ENCODE measurements at places on chromosomes 12 and 14.

DNA sequence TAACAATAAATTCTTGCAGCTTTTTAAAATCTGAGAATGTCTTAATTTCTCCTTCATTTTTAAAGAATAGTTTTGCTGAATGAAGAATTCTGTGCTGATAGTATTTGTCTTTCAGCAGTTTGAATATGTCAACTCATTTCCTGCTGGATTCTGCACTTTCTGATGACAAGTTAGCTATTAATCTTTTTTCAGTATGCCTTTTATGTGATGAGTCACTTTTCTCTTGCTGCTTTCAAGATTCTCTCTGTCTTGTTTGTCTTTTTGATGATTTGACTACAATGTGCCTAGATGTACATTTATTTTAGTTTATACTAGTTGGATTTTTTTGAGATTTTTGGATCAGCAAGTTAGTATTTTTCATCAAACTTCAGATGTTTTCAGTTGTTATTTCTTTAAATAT, 87.9 kb upstream of the AVPR1A start:
- no peak for DNase-seq

DNA sequence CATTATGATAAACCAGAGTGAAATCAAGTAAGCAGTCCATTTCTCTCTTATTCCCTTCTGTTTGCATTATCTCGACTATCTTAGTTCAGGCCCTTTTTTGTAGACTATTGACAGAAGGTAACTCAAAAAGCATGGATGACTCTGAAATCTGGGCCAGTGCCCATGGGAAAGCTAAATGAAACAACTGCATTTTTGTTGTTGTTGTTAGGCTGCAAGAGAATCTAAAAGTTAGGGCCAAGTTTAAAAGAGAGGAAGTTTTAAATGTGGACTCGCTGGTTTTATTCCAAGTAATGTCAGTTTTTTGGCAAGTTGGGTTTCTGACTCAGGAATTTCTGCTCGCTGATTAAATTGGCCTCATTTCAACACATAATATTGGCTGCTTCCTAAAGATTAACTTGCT, 201.1 kb downstream of the PIK3C2G start:
- DNase-seq = no peak

GRCh38 chr12:29232086-29232485, 83.0 kb downstream of the FAR2 start:
- no peak for DNase-seq

GRCh38 chr14:95067526-95067925, 89.8 kb downstream of the DICER1 start:
- DNase-seq = no peak

- DNase-seq = no peak
Observed at GRCh38 chr14:89332031-89332430, 85.0 kb downstream of the FOXN3 start.

DNA sequence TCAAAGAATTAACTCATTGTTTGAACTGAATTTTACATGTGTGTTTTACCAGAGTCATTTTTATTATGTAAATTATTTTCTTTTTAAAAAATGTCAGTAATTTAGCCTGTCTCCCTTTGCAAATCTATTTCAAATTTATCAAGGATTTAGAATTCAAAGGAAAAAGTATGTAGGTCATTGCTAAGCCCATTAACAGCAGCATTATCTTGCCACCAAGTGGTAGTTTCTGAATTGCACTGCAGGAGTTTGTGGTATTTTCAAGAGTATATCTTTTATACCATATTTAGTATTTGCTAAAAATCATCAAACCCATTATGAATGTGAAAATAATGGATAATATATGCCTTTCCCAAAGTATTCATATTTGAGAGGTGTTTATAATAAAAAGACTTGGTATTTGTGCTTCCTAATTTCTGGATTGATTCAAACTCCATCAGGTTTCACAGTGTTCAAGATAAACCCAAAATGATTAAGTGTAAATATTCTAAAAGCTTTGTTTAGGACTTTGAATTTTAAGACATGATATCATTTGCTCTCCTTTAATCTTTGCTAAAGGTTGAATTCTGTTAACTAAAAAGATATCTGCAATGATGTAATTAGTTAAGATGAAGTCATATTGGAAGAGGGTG, 711.4 kb downstream of the FSCB start:
- DNase-seq = peak; percentile 26

DNA sequence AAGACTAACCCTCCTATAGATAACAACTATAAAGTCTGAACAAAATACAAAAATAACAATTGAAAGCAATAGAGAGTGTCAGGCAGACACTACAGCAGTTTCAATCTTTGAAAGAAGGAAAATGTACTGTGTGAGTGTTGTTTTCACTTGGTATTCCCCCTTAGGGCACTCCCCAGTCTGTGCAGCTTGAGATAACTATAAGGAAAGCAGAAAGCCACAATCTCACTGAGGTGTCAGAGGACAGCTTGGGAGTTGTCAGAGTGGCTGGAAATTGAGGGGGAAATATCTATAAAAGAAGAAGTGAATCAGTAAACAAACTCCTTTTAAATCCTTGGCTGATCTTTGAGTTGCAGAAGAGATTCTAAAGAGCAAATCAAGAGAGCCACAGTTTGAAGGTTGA, 364.8 kb downstream of the NELL2 start:
- DNase-seq = no peak

GRCh38 chr12:105474672-105475071, 144.2 kb downstream of the C12orf75 start:
- DNase-seq = no peak
